ENCODE measurements at places on chromosomes 5 and 9.

DNA sequence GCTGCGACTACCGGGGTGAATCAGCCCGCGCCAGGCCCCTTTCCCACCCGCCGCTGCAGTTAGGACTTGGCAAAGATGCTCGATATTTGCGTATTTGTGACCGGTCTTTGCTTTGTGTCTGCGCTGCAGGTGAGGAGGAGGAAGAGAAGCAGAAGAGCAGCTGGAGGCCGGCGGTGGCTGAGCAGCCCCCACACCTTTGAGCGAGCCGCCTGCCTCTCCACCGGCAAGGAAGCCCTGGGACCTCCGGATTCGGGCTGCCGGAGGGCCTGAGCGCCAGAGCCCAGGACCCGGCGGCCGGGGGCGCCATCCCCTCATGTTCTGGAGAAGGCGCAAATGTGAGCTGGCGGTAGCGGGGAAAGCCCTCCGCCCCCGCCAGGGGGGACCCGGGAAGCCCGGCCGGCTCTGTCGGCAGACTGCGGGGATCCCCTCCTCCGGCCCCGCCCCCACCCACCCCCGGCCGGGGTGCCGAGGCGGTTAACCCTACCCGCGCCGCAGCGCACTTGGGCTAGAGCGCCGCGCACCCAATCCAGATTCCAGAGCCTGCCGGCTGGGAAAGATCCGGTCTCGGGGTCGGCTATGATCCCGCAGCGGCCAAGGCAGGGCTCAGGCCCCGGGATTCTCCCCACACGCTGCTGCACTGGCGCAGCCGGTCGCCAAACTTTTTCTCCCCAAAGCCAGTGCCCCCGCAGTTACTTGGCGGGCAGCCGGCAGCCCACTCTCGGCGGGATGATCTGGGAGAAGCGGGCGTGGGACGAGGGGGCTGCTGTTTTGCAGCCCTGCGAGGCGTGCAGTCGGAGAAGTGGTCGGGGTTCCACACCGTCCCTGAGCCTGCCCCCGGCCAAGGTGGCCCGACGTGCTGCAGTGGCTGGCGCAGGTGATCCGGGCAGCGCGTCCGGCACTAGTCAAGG lies 800 bp upstream of the KCNN2 start:
- DNase-seq, result no peak

GRCh38 chr9:95499046-95499676 lies 17.6 kb downstream of the PTCH1 start:
- no peak for DNase-seq

- no peak for DNase-seq
Observed at GRCh38 chr9:38670542-38671371, 49.2 kb downstream of the FAM240B start.

DNA sequence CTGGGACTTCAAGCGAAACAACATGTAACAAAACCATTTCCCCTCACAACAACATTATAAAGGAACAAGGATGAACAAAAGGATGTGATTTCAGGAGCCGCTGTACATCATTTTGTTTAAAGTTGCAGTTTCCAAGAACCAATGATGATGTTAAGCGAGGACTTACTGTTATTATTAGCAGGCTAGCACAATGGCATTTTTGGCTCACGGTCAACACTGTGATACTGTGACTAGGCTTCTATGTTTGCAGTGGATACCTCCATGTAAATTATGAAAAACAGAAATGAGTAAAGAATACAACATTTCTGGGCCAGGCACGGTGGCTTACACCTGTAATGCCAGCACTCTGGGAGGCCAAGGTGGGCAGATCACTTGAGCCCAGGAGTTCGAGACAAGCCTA lies 113.0 kb downstream of the AUH start:
- no peak for DNase-seq

DNA sequence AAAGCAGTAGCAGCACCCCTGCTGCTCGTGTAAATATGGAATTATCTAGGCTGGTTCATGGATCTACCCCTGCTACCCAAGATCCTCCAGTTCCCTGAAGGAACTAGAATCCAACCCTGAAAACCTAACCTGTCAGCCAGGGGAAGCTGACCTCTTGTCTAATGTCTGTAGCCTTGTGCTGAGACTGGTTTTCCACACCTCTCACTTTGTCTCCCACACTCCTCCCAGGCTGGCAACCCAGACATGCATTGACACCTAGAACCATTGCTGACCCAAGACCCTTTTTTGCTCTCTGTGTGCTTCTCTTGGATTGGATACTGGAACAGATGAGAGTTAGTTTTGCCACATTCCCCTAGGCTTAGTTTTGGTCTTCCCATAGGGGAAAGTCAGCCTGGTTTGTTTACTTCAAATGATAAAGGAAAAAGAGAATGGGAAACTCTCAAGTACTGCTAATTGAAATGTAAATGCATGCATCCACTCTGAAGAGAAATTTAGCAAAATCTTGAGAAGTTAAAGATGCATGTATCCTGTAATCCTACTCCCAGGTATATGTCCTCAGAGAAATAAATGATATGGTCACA lies 36.6 kb upstream of the NR4A3 start:
- no peak for DNase-seq

DNA sequence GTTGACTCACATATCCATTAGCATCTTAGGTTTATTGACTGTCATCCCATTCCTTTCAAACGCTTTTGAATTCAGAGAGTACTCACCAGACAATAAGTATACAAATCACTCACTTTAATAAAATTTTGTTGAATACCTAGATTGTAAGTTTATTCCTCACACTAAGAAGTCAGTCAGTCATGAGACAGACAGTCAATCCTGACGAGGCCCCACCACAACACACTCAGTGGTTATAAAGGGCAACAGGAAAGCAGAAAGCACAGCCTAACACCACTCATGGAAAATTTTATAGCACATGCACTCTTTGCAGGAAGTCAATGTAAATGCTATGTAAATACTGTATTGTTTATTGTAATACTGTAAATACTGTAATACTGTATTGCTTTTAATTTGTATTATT lies 176.3 kb upstream of the PTGER4 start:
- no peak for DNase-seq

GRCh38 chr5:92002721-92003274 lies 619.7 kb upstream of the ARRDC3 start:
- DNase-seq, result no peak

- DNase-seq, result no peak
Observed at GRCh38 chr5:164237486-164237885, 732.1 kb downstream of the MAT2B start.

DNA sequence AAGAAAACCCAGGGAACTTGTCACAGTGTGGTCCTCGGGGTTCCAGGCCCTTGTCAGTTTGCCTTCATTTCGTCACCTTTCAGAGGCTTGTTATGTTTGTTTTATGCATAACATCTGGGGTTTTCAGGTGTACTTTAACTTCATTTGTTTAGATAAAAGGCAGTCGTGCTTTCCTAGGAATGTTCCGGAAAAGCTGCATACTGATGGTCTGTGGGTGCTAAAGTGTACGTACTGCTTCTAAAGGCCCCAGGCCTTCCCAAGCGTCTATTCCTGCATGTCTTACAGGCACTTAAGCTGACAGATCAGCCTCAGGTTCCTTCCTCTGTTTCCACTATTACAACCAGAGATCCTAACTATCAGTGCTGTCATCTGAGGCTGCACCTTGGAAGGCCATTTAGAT lies 95.6 kb upstream of the ANKH start:
- no peak for DNase-seq

GRCh38 chr5:10073441-10074104 lies 176.1 kb downstream of the ATPSCKMT start:
- DNase-seq, result no peak

DNA sequence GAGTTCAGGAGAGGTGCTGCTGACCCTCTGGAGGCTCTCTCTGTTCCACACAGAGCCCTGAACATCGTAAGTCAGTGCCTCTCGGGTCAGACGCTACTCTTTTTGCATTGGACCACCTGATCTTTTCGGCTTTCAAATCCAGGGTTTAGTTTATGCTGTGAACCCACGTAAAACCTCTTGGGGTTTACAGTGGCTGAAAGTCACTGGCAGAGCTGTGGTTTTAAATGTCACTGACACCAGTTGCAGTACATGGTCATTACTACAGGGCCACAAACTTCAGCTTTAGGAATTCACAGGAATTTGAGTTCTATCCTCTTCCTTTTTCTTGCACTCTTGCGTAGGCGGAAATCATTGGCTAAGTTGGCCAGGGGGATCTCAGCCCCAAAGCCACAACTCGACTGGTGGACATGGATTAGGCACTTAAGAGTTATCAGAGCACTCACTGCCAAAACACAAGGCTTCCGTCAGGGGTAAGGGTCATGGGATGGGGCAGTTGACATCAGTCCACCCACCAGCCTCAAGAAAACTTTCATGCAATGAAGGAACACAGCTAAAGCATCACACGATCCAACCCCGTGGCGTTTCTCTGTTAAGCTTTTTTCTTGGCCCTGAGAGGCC lies 76.9 kb downstream of the SFXN1 start:
- no peak for DNase-seq

- no peak for DNase-seq
Observed at GRCh38 chr5:52869391-52869790, 81.7 kb downstream of the ITGA1 start.

DNA sequence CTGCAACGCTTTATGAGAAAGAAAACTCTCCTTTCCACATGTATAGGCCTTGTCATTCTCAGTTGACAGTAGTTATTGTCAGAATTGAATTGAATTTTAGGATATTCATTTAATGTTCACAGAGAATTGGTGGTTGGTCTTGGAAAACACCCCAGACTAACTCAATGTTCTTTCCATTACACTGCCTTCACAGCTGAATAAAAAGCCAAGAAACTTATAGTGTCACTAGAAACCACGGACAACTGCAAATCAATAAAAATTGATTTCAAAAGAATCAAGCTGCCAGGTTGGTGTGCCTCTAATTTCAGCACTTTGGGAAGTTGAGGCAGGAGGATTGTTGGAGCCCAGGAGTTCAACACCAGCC lies 38.9 kb upstream of the IQGAP2 start:
- no peak for DNase-seq

- no peak for DNase-seq
Observed at GRCh38 chr5:110099572-110099971, 409.8 kb downstream of the MAN2A1 start.

- DNase-seq, result no peak
Observed at GRCh38 chr5:58927181-58927580, 344.3 kb downstream of the RAB3C start.

GRCh38 chr5:115393239-115393638 lies 96.8 kb upstream of the CCDC112 start:
- DNase-seq, result no peak

- DNase-seq, result no peak
Observed at GRCh38 chr5:16712620-16713019, 95.8 kb upstream of the RETREG1 start.

DNA sequence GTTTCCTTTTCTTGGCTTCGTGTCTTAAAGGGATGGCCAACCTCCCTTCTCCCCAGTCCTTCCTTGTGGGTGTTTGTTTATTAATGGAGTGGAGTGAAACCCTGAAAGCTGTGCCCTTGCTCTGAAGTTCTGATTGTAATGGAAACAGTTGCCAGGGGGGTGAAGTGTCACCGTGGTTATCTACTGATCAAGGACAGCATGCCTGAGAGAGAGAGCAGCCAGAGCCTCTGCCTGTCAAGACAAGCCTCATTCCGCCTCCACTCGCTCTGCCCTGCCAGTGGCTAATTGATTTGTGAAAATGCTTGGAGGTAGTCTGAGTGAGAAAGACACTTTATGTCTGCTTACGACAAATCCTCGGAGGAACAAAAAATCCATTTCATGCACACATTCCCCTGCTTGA lies 143.7 kb upstream of the SLC30A5 start:
- DNase-seq, result no peak

- no peak for DNase-seq
Observed at GRCh38 chr9:22228542-22228941, 218.1 kb upstream of the DMRTA1 start.

- DNase-seq, result no peak
Observed at GRCh38 chr9:27383524-27383923, 86.6 kb upstream of the EQTN start.

DNA sequence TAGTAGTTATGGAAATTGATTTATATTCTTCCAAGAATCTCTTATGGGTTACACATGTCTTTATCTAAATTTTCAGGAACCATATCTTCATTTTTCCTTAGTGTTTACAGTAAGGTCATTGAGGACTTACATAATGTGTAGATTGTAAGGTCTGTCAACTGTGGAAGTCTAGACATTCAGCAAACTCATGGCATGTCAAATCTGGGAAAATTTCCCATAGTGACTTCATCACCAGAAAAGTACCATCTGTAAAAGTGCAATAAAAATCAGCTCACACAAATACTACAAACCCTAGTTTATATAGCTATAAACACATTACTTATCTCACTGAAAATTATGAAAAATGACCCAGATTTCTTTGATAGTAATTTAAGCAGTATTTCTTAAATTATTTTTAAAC lies 419.4 kb downstream of the MTRR start:
- no peak for DNase-seq

DNA sequence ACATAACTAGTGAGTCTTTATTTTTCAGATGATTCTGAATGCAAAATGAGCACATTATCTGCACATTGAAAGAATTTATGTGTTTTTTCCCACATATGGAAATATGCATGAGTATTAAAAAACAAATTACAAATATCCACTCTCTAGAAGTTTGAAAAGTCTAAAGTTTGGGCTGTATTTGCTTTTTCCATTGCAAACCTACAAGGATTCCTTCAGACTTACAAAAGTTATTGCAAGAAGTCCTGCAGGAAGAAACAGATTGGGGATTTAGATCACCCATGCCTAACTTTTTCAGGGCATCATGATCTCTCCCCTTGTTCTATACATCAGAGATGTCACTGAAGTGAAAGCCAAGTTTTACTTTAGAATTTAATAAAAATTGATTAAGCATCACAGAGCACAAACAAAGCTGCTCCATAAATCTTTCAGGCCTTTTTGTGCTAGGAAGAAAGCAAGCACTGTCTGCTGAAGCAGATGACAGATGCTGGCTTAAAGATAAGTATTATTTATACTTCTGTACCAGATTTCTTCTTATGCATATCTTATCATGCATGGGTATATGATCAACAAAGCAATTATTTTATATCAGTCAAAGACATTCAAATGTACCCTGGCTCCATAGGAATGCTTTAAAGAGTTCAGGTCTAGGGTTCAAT lies 71.7 kb downstream of the NFIB start:
- no peak for DNase-seq

GRCh38 chr5:142175461-142176142 lies 67.0 kb downstream of the NDFIP1 start:
- DNase-seq, result no peak

DNA sequence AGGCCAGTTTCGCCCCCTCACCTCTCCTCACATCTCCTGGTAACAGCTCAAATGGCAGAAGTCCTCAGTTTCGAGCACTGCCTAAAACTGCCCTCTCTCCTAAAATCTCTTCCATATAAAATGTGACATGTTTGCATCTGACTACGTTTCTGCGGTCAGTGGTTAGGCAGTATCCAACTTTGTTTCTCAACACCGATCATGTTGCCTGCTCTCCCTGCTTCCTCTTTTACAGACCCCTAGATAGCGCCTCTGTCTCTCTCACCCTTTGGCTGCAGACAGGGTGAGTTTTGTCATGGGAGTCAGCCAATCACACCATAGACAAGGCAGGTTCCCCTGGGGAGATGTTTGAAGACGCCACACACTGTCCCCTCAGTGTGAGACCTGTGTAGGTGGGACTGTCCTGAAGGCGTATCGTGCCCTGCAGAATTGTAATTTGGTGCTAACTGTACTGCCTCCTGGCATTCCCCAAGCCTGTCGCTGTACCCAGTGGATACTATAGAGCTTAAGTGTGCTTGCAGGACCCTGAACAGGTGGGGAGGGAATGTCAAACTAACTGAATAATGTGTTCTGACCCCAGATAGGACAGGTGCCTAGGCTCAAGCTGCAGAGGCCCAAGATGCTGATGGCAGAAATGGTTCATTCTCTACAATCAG lies 1.1 kb downstream of the HEXB start:
- peak; percentile 89 for DNase-seq
